ENCODE measurements at places on chromosomes 2 and 18.

DNA sequence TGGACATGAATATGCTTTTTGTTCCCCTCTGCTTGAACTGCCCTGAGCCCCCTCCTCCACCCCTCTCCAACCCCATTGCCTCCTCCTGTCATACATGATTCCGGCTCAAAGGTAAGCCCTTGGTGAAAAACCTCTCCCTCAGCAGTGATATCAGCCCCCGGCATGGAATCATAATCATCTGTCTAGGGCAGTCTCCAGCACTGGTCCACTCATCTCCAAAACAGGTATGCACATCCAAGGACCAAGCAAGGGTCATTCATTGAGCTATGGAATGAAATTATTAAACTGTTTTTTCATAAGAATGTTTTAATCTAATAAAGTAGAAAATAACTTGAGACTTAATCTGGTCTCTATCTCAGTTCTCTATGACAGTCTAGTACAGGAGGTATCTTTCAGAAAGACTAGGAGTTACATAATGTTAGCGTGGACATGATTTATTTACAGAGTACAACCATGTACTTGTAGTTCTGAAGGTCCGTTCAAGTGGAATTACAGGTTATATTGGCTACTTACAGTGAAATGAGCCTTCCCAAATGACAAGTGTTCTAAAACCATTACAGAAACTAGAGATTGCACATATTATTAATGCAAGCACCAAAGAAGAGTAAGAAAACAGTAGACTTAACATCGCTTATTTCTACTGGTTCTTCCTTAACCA lies 75.2 kb downstream of the ACVR1 start:
- no peak for DNase-seq

DNA sequence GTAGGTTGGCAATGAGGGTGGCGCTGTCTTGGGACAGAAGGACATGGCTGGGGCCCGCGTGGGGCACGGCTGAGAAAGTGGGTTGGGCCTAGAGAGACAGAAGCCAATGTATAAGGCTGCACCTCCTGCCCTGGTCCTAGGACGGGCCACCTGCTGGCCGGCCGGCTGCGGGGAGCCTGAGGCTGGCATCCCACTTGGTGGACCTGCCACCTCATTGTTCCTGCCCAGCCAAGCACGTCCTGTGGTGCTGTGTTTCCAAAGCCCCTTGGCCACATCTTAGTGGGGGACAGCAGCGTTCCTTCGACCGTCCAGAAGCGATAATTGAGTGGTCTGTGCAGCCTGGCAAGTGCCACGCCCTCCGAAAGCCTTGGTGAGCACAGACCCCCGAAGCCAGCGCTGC lies 223.9 kb downstream of the LDLRAD4 start:
- DNase-seq = no peak

DNA sequence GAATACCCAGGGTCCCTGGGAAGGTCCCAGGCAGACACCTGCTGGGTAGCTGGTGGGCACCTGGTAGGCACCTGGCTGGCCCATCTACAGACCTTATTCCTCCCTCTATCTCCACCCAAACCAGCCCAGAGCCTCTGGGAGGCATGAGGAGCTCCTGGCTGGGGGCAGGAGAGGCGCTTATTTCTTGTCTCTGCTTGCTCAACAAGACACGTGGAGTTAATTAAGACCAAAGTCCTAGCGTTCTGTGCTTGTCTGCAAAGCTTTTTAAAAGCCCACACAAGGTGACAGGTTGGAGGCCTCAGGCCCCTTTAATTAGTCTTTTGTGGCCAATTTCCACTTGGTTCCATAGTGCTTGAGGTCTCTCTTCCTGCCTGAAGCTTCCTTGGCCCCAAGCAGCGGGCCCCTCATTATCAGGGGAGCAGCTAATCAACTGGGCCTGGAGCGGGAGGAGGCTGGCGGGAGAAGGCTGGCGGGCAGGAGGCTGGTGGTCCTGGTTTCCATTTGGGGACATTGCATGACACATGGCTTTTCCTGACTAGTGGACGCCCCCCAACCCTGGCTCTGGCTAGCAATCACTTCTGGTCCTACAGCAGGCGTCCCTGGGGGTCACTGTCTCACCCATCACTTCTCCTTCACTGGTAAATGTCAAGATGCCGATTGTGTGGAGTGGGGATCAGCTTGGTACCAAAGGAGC lies 65.4 kb upstream of the HDAC4 start:
- DNase-seq = no peak

DNA sequence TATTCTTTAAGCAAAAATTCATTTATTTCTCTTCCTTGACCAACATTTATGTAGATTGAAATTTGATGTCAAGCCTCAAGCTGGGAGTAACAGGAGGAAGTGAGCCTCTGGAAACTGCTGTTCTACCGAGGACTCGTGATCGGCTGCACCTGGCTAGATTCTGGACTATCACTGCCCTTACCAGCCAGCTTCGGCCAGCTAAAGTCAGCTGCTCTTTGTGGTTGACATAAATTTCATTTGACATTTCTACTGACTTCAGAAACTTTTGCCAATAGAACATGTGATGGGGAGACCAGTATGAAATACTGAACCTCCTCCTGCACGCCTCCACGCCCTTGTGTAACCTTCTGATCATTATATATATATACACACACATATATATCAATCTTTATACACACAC lies 74.2 kb upstream of the RGPD5 start:
- DNase-seq = no peak

DNA sequence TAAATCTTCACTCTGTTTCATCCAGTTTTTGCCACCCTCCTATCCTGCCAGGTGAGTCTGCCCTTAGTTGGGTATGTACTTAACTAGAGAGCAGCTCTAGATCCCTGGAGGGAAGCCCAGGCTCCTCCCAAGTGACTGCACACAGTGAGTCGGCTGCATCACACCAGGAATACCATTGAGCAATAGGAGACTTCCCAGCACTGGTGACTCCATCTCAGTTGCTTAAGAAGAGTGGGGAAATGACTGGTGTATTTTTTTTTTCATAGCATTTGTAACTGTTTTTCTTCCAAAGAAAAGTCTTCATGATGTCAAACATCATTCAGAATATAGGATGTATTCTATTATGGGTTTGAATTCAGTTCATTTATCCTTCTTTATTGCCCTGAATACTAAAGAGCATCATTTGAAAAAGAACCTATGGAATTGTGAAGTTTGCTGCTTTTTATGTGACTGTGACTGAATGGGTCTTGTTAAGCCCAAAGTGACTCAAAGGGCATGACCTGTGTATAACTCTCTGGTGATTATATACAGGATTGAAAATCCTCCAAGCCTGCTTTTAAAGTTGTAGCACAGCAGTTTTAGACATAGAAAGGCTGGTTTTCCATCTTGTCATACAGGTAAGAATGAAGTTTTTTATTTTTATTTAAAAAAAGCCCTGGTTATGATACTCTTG lies 84.3 kb downstream of the MAP3K20 start:
- no peak for DNase-seq

GRCh38 chr18:66662632-66663031 lies 58.7 kb upstream of the CDH19 start:
- DNase-seq = no peak

- no peak for DNase-seq
Observed at GRCh38 chr2:156021146-156022040, 311.1 kb downstream of the NR4A2 start.

DNA sequence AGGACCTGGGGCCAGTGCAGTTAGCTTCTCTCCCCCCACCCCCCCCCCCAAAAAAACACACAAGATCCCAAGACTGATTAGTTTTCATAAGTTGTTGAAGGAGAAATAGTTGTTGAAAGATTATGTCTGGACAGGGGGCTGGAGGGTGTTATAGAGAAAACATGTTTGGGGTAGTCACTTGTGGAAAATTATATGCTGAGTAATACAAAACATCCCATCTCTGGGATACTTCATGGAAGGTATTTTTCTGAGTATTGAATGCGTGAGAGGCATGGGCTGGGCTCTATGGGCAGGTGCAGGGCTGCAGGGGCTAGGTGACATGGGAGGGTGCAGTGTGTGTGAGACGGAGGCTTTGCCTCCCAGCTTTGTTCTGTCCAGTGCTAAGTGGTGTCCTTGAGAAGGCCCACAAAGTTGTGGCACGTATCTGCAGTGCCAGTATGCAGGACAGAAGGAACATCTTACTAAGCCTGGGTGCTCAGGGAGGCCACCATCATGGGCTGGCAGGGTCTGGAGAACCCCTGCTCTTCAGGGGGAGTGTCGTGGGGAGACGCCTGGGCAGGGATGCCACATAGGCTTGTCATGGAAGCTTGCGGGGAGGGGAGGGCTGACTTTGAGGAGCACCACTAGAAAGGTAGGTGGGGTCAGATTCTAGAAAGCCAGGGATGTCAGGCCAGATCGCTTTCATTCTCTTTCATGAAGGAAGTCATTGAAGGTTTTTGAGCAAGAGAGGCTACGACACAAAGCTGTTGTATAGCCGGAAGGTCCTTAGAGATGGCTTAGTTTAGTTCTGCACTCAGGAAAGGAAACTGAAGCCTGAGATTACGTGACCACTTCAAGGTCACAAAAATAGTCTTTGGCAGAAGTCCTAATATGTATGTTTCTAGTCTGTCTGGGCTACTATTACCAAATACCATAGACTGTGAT lies 232.0 kb downstream of the LDLRAD4 start:
- no peak for DNase-seq

- DNase-seq = no peak
Observed at GRCh38 chr18:66548747-66549146, 55.1 kb downstream of the CDH19 start.

DNA sequence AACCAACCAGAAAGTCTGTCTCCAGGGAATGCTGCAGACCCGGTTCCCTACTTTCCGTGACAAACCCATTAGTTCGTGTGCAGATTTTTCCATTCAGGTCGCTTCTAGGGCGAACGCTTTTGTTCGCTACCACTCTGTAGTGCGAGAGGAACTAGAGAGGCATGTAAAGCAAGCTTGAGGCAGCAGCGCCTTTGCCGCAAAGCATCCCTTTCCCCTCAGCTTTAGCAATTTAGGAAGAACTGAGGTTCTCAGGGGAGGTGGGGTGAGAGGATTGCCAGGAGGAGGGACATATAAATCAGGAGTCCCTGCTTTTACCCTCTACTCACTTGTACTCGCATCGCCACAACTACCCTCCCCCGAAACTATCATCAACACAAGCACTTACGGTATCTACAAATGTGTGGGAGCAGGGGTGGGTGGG lies 748 bp upstream of the ZNF804A start:
- no peak for DNase-seq

GRCh38 chr2:219995399-219995798 lies 368.0 kb downstream of the SLC4A3 start:
- DNase-seq = no peak

- DNase-seq = no peak
Observed at GRCh38 chr2:118665784-118666529, 181.5 kb downstream of the EN1 start.

DNA sequence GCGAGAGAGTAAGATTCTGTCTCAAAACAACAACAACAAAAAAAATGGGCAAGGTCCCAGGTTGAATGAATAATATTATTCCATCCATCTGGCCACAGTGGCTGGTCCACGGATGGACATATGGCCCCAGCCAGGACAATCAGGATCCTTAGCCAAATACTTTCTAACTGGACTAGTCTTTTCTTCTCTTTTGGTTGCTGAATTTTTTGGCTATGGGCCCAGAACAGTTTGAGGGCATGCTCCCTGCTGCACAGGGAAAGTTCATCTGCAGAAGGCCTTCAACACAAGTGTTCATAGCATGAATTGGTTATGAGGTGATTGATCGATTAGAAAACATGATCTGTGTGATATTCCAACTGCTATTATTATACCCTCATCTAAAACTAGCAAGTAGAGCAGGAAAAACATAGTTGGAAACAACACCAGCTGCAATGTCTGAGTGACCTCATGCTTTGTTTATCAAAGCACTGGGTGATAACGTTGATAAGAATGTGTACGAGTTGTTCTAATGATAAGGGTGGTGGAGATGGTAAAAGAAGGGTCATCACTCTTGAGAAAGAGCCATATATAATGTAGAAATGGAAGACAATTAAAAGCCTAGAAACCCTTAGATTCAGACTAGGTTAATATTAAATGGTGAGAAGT lies 47.8 kb upstream of the RNF103 start:
- DNase-seq = no peak

DNA sequence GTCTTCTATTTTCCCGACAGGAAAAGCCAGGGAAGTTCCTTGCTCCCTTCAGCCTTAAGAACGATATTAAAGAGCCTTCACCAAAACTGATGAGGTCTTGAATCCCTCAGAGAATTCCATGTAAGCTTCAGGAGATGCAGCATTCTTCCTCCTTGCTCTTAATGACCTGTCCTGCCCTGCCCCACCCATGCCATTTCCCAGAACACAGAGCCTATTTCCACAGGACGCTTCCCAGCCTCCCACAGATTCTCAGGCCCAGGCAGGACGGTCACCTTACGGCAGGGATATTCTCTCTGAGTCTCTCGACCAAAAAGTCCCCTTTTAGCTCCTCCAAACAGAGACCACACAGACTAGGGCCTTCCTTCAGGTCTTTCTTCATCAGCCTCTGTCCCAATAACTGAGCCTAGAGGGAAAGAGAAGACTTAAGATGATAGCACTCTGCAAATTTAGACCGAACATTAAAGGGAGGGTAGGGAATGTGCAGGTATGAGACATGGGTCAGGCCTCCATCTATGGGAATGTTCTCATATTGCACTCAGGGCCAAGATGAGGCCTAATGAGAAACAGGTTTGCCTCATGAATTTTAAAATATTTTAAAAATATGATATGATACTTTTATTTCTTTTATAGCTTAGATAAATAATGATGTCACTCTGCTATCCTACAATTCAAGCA lies 62.1 kb downstream of the COBLL1 start:
- no peak for DNase-seq

DNA sequence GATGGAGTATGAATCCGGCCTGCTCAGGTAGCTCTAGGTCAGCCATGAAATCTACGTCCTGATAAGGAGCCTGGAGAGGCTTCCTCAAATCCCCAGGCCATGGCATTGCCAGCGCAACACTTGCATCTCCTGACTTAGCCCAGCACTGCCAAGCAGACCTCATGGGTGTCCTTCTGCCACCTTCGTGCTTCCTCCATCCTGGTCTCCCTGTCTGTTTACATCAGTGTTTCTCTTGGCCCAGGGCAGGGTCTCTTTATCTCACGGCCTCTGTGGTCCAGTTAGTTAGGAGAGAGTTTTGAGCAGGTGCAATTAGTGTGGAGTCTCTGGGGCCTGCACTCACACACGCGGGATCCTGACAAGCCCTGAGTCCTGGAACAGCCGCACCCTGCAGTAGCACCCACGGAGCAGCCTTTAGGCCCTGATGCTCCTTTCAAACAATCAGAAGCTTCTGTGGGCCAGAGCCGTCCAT lies 193.1 kb upstream of the ARL4C start:
- no peak for DNase-seq

DNA sequence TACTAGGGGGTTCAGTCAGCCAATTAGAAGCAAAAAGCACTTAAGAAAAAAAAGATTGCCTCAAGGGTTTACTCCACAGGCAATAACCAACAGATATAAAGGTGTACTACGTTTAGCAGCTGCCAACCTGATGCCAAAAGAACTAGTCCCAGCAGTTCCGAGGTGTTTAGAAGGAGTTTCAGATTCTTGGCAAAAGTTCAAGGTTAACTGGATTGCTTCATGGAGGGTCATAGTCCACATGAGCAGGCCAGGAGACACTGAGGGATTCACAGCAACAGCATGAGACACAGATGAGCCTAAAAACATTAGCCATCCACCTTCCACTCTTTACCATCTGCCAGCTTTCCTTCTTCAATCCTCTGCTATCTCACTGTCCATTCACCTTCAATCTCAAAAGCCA lies 4.9 kb upstream of the DNAH7 start:
- DNase-seq = no peak

- DNase-seq = no peak
Observed at GRCh38 chr2:144281476-144281875, 238.4 kb downstream of the ZEB2 start.

- no peak for DNase-seq
Observed at GRCh38 chr18:47108998-47109405, 41.3 kb downstream of the HDHD2 start.

- DNase-seq = no peak
Observed at GRCh38 chr18:12497296-12497695, 89.6 kb downstream of the PRELID3A start.
